ENCODE measurements at places on chromosomes 4 and X.

- DNase-seq, result no peak
These were observed 102.9 kb downstream of the PCDH7 start for GRCh38 chr4:30822911-30823551.

DNA sequence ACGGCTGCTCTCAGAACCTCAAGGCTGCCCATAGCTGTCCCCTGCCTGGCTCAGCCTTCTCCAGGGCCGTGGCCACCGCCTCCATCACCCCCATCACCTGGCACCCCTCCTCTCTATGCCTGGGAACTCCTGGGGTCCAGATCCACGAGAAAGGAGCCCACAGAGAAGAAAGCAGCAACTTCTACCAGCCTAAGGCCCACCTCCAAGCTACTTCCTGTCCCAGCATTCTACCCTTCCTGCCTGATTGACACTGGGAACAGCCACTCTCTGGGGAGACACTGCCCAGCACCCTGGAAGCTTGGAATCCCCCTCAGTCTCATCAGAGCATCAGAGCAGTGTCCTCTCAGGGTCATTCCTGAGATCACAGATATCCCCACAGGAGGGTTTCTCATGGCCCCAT lies 36.9 kb upstream of the PROM1 start:
- DNase-seq, result no peak

- no peak for DNase-seq
These were observed 123.4 kb upstream of the GUCY1A1 start for GRCh38 chr4:155543126-155543765.

GRCh38 chrX:23851544-23851943 lies 56.2 kb downstream of the APOO start:
- no peak for DNase-seq

DNA sequence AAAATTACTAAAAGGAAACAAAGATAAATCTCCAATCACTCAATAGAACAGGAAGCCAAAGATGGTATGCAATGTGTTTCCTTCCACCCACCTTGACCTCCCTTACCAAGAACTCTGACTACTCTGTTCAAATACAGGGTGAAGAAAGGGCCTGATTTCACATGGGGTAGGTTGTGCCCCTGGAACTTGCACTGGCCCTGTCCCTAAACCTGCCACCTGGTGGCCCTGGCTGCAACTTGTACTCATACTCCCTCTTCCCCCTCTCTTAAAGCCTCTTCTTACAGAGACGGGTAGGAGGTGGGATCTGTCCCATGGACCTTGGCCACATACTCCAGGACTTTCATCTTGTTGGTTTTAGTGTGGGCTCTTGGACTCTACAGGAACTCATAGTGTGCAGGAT lies 17.3 kb upstream of the TMEM185A start:
- DNase-seq, result no peak

DNA sequence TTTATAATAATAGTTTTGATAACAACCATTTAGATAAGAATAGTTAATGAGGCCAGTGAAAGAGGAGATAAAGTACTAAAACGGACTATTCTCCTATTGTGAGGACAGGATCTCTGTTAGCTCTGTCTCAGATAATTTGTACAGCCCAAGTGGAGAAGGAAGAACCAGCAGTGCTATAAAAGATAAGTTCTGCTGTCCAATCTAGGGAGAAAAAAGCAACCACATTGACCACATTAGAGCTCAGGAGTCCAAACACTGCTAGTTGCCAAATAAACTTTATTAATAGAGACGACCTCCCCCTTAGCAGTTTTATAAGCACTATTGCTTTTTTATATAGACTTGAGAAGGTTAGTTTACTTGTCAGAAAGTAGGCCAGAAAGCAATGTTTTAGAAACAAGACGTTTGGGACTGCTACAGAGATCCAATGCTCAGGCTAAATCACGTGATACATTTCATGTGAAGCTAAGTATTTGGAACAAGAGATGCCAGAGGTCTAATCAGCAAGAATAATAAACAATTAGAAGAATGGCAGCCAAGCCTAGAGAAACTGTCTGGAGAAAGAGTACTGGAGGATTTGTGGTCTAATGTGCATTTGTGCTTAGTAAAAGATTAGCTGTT lies 15.9 kb downstream of the IL15 start:
- no peak for DNase-seq

DNA sequence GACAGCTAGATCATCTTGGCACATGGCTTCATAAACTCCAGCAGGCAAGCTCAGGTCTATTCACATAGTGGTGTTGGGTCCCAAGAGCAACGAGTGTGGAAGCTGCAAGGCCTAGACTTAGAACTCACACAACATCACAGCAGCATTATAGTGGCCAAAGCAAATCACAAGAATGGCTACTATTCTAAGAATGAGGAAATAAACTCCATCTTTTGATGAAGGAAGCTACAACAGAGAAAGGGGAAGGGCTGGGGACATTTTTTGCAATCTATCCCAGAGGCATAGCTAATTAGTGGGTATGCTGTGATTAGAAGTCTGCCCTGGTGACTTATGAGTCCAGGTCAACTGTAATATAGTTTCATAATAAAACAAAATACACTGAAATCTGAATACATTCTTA lies 42.9 kb upstream of the TAB3 start:
- no peak for DNase-seq

DNA sequence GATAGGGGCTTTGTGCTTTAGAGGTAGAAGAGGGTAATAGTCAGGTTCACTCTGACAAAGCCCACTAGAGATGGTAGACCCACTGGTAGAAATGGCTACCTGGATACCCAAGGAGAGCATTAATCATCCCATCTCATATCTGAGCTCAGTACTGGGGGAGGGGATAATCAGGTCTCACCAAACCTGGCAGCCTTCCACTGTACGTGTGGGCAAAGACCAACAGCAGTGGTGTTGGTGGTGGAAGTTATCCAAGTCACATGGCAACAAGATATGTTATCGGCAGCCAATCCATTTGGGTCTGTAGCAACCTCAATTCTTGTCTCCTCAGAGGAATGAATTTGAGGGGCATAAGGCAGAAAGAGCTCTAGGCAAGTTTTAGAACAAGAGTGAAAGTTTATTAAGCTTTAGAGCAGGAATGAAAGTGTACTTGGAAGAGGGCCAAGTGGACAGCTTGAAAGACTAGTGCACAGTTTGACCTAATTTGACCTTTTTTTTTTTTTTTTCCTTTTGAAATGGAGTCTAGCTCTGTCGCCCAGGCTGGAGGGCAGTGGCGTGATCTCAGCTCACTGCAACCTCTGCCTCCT lies 67.0 kb upstream of the CXCL13 start:
- no peak for DNase-seq

GRCh38 chr4:163331629-163332376 lies 593 bp downstream of the NPY1R start:
- DNase-seq, result no peak

- DNase-seq, result no peak
These were observed at the start of gene DGKK for GRCh38 chrX:50470103-50471031. Gene DGKK (minus strand): TSS chrX:50470825. CDS start chrX:50470678, 147 bp downstream.

DNA sequence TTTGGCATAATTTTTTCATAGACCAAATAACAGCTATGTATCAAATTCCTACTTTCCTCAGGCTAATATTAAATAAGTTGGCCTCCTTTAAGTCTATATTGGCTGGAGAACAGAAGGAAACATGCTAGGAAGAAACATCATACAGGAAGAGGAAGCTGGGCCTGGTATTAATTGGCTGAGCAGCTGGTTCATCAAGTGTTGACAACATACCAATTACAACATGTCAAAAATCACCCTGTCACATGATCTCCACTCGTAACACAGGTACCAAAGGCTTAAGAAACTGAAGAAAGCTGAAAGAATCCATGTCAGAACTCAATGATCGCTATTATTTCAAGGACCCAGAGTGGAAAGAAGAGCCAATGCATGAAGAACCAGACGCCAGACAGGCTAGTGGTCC lies 10.5 kb downstream of the WDFY3 start:
- no peak for DNase-seq

DNA sequence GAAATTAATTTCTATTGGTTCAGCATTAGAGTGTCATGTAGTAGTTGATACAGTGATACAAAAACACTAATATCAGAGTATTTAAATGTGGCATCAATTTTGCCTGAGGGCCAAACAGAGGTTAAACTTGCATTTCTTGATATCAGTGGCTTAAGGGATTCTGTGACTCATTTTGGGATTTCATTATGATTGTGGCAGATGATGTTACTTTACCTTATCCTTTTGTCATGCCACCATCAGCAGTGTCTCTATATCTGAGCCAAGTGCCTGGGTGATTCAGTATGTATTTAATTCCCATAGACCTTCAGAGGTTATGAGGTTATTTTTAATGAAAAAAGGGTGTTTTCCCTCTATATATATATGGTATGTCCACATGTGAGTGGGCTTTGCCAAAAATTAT lies 582.9 kb downstream of the ADGRL3 start:
- DNase-seq, result no peak

- DNase-seq, result no peak
These were observed 238.8 kb downstream of the GRIA3 start for GRCh38 chrX:123422875-123423274.

GRCh38 chr4:80615099-80615498 lies 279.6 kb downstream of the CFAP299 start:
- DNase-seq, result no peak

DNA sequence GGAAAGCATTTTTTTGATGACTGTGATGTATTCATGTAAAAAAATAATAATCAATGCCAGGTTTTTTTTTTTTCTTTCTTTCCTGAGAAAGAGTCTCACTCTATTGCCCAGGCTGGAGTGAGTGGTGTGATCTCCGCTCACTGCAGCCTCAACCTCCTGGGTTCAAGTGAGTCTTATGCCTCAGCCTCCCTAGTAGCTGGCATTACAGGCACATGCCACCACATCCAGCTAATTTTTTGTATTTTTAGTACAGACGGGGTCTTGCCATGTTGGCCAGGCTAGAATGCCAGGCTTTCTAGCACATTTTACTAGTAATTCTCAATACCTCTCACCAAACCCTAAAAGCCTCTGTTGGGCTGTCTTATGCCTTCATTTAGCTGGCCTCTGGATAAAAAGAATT lies 25.7 kb downstream of the GPM6B start:
- no peak for DNase-seq

DNA sequence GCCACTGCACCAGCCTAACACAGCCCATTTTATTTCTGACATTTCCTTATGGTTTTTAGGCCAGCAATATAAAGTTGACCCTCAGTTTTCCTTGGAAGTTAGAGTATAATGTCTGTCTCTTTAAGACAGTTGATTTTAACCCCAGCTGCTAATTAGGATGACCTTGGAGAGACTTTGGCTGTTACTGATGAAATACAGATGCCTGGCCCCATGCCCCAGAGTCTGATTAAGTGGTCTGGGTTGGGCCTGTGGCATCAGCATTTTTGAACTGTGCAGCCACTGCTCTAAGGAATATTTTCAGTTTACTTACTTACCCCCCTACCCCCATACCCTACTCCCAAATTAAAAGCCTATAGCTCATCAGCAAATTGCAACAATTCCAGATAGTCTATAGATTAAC lies 85.8 kb downstream of the DCLK2 start:
- DNase-seq, result no peak

DNA sequence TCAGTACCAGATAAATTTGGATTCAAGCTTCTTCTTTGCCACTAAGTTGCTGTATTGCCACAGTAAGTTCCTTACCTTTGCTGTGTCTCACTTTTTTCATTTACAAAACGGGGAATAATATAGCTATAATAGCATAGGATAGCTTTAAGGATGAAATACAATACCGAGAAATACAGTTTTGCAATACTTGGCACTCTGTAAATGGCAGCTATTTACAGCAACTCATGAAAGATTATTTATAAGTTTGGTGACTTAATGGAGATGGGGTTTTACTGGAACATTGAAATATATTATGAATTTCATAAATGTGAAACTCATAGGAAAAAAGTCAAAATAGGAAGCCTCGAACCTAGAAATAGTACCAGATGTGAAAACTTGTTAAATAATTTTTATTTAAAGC lies 27.6 kb downstream of the ANXA10 start:
- DNase-seq, result no peak

- no peak for DNase-seq
These were observed 83.4 kb upstream of the LRPAP1 start for GRCh38 chr4:3615386-3616286.

DNA sequence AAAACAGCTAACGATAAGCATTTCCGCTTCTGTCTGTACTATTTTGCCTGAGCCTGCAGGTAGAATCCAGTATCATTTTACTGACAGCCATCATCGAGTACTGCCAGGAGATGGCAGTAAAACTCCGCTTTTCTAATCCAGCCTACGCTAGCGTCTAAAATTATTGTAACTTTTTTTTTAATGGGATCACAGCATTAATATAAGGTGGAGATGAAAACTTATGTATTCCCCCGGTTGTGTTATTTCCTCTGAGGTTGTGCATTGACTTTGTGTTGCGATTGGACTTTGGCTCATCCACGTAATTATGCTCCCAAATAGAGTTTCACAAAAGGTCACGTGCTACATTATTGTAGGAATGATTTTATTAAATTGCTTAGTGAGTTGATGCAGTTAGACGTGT lies 248.1 kb downstream of the C4orf33 start:
- DNase-seq, result no peak

DNA sequence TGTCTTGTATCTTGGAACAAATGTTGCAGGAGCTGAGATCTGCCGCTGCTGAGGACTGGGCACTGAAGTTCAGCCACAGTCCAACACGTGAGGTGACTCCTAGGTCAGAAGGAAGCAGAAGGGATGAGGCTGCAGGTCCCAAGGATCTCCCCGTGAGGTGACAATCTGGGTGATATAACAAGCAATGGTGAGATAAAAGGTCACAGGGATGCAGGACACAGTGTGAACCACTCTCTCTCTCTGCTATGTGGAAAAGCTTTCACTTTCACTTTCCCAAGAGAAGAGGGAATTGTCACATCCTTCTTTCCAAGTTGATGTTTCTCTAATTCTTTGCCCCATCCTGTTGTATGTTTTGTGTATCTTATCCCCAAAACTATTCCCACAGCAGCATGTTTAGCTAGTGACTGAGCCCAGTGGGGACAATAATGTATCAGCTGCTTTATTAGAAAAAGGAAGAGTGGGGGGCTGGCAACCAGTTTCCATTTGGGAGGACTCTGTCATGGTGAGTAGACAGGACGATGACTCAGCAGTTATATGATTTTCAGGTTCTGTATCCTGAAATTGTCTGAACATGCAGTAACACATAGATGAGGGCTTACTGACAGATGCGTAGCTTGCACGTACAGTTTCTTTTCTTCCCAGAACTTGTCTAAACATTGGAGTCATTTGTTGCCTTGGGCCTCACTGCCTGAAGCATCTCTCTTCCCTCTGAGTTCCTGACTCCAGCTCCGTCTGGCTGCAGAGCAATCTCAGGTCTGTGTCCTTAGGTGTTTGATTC lies 1415.8 kb upstream of the TENM3 start:
- DNase-seq, result no peak

GRCh38 chr4:39900966-39901365 lies 76.7 kb downstream of the PDS5A start:
- no peak for DNase-seq

- no peak for DNase-seq
These were observed 7.7 kb downstream of the NSG1 start for GRCh38 chr4:4394644-4395043.

DNA sequence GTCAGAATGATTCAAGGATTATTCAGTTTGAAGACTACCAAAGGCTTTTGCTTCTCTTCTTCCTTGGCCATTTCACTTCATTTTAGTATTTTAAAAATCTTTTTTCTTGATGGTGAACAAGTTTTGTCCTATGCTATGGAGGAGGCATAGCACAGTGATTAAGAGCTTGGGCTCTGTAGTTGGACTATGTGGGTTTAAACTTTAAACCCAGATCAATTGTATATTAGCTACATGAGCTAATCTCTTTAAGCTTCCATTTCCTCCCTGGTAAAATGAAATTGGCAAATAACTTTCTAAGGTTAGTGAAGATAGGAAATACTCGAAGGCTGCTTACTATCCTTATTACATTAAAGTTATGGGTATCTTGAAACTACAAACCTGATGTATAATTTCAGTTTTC lies 23.8 kb upstream of the C4orf51 start:
- no peak for DNase-seq

- DNase-seq, result no peak
These were observed 65.2 kb upstream of the MTM1 start for GRCh38 chrX:150502979-150503897.
